Cortex of kidney (tissue), 1 donor: ENCODE measurements at places on chromosomes 5 and 9.

GRCh38 chr9:112125951-112126388, 49.1 kb downstream of the SUSD1 start:
- no peak for DNase-seq

DNA sequence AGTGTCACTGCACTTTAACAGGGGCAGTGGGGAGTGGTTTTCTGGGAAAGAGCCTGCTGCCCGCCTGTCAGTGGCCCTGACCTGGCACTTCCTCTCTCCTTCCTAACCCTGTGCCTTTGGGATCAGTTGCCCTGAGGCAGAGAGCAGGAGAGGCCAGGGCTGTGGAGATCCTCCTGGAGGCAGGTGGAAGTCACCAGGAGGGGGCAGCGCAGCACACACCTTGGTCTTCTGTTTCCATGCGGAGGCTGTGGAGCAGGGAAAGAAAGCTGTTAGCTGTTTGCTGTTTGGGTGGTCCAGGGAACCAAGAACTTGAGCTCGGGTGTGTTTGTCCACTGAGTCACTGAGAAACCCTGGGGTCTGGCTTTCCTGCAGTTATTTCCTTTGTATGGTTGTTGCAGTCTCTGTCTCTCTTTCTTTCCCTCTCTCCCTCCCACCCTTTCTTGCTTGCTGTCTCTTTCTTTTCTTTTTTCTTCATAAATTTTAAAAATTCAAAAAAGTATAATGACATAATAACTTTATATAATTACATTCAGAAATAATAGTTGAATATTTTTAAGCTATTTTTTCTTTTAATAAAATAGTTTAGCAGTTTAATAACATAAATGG, 28.1 kb downstream of the NTRK2 start:
- no peak for DNase-seq

- DNase-seq = no peak
Observed at GRCh38 chr5:73764586-73764985, 138.6 kb downstream of the ARHGEF28 start.

GRCh38 chr5:128155776-128156175, 72.2 kb downstream of the SLC12A2 start:
- DNase-seq = no peak

- DNase-seq = no peak
Observed at GRCh38 chr9:12776513-12777055, 1.8 kb downstream of the LURAP1L start.

DNA sequence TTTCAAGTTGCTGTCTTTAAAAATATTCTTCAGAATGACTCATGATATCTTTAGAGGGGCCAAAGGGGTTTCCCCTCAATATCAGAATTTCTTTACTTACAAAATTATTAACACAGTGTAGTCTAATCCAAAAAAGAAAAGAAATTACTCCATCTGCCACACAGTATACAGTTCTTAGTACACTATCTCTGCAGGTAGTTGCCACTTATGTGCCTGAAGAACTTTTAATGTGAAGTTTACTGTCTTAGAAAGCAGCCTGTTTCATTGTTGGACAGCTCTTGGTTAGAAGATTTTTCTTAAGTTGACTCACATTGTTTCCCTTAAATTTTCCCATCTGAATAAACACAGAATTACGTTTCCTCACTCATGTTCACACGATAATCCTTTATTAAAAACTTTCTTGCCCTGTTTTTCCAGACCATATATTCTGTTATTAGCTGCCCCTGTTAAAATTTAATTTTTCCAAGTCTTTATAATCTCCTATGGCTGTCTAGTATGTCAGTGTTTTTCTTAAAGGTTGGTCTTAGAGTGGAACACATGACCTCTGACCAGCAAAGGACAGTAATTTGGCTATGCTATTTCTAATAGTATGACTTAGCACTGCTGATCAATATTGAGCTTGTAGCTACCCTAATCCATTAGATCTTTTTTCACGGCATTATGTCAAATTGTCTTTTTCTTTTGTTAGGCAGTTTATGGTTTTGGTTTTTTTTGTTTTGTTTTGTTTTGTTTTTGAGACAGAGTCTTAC, 21.8 kb upstream of the FKTN start:
- DNase-seq = no peak

DNA sequence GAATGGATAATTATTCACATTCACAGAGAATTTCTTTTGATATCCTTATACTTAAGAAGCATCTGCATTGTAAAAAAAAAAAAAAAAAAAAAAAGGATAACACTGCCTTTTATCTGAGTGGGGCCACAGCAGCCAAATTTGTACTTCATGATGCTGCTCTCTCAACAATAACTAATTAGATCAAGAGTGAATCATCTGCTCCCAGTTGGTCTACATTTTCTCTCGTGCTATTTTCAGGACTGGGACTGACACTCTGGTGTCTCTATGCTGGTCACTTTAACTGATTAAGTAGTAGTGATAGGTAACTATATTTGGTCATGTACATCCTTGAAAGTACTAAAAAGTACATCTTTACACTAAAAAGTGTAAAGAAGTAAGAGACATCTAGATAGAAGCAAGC, 90.1 kb downstream of the RFX3 start:
- no peak for DNase-seq
